T-helper 9 cell (primary cell): ENCODE measurements at places on chromosomes 12 and 14.

- no peak for DNase-seq
These were observed 142.7 kb downstream of the TBX5 start for GRCh38 chr12:114263056-114263805.

DNA sequence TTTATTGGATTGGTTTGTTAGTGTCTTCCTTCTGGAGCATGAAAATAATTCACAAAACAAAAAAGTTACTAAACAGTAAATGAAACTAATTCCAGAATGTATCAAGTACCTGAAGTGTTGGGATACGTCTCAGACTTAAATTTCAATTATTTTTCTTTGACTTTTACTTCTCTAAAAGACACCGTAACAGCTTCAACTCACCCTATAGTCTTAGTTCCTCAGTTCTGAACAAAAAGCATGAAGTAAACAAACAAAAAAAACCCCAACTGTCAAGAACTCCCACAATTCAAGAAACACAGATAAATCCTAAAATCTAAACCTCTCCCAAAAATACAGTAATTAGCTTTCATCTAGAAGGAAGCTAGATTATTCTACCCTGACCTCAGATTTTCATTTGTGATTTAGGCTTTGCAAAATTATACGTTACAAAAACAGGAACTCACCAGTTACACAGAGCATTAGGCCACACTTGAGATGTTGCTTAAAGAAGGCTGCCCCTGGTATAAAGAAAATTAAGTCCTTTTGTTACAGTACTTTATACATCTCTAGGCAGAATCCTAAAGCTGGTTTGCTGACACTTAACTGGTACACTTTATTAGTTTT is 10.2 kb downstream of the HEATR5A start:
- no peak for DNase-seq

GRCh38 chr14:97361958-97362357 is 564.8 kb downstream of the VRK1 start:
- DNase-seq = no peak

DNA sequence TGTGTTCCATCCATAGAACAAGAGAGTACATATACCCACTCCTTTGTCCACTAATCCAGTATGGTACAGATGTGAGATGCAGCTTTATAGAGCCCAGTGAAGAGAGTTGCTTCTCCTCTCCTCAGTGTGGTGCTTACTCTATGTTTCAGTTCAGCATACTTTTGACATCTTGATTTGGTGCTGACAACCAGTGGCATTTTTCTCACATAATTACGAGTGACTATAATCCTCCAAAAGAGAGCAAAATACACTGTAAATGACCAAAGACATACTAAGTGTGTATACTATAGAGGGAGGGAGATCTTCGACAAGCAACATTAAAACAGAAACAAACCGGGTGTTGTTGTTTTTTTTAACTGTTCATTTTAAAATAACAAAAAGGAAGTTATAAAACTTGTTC is 191.5 kb downstream of the KLHL28 start:
- no peak for DNase-seq

- no peak for DNase-seq
These were observed 42.7 kb upstream of the DCN start for GRCh38 chr12:91225316-91225715.

DNA sequence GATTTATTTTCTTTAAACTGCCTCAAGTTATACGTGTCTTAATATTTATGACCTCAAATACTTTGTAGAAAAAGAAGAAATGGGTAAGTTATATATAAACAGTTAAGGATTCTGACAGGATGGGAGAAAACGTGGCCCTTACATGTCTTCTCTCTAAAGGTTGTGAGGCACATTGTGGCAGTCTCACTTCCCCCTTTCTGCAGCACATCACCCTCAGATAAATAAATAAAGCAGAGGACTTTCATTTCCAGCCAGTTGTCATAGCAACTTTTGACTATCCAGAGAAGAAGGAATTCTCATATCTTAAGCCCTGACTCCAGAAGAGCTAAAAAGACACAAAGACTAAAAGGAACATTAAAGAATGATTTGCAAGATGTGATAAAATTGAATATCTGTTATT is 28.8 kb upstream of the CEP83 start:
- no peak for DNase-seq

GRCh38 chr12:49019120-49019430 is 499 bp upstream of the PRKAG1 start:
- DNase-seq = no peak

GRCh38 chr14:29629839-29630238 is 297.8 kb downstream of the PRKD1 start:
- no peak for DNase-seq

DNA sequence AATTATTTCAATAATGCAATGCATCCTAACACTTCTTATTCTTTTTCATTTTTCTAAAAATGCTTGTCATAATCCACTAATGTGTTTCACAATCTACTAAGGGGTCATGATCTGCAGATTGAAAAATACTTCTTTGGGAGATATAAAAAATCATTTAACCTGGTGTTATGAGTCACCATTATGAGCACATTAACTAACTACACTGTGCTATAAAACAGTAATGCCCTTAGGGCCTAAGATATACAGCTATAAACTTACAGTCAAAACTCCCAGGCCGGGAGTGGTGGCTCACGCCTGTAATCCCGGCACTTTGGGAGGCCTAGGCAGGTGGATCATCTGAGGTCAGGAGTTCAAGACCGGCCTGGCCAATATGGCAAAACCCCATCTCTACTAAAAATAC is 14.2 kb downstream of the ATXN2 start:
- no peak for DNase-seq

DNA sequence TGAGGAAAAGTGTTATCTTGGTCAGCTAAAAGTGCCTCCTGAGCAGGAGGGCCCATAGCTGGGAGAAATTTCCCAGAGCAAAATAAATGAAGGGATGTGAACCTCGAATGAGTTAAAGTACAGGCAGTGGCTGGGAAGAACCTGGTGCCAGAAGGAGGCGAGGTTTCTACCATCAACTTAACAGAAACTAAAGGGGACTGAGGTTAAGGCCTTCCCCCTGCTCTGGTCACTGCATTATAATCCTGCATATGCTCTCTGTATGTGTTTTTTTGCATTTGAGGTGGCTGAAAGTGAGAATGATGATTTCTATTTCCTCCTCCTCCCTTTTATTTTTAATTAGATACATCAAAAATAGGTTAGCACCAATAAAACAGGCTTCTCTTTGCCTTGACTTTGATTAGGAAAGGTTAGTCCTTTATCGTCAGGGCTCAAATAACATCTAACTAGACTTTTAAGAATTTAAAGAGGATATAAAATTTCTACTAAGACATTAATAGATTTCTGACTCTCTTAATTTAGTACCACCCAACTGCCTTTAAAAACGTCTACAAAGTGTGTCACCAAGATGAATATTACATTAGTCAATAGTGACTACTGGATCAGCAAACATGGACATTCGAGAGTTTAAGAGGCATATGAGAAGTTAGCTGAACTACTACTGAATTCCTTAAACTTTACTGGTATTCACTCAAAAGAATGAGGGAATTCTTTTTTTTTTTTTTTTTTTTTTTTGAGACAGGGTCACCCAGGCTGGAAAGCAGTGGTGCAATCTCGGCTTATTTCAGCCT is 49.2 kb downstream of the GALNT4 start:
- no peak for DNase-seq

DNA sequence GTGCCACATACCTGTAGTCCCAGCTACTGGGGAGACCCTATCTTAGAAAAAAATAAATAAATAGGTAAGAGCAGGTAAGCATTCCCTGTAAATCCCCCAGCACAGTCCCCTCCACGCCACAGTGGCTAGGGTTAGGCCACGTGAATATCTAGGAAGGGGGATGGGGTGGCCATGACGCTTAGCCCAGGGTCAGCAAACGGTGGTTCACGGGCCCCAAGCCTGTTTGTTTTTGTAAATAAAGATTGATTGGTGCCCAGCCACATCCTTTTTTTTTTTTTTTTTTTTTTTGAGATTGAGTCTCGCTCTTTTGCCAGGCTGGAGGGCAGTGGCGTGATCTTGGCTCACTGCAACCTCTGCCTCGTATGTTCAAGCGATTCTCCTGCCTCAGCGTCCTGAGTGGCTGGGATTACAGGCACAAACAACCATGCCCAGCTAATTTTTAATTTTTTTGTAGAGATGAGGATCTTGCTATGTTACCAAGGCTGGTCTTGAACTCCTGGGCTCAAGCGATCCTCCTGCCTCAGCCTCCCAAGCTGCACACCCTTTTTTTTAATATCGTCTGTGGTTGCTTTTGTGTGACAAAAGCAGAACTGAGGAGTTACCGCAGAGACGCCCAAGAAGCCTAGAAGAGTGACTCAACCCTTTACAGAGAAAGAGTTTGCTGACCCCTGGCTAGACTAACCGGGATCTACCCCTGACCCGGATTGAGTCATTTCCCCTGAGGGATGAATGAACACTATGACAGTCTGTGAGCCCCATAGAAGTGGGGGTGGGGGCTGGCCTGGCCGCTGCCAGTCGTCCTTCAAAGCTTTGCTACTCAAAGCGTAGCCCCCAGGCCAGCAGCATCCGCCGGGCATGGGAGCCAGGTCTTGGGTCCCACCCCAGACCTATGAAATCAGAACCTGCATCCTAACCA is 113.7 kb upstream of the NCOR2 start:
- DNase-seq = no peak

DNA sequence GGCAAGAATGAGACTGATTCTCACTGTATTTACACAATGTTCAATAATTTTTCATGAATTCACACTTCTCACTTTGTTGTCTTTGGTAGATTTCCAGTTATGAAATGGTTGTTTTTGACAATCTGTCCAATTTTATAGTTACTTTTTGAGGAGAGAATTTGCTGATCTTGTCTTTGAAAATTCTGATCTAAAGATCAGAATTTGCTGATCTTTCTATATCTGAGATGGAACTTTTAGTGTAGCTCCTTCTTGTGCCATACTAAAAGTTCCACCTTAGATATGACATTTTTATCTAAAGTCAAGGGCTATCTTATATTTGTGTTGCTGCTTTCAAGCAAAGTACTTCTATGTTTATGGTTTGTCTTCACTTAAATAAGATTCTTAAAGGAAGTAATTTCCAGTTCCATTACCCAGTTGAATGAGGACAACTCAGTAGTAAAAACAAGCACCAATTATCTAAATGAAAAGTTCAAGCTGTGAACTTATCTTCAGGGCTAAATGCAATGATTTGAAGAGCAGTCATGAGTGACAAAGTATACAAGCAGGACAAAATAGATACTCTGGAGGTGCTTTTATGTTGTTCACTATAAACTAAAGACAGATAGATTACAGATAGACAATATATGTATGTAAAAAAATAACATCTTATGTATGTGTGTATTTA is 76.4 kb upstream of the FOXG1 start:
- no peak for DNase-seq

DNA sequence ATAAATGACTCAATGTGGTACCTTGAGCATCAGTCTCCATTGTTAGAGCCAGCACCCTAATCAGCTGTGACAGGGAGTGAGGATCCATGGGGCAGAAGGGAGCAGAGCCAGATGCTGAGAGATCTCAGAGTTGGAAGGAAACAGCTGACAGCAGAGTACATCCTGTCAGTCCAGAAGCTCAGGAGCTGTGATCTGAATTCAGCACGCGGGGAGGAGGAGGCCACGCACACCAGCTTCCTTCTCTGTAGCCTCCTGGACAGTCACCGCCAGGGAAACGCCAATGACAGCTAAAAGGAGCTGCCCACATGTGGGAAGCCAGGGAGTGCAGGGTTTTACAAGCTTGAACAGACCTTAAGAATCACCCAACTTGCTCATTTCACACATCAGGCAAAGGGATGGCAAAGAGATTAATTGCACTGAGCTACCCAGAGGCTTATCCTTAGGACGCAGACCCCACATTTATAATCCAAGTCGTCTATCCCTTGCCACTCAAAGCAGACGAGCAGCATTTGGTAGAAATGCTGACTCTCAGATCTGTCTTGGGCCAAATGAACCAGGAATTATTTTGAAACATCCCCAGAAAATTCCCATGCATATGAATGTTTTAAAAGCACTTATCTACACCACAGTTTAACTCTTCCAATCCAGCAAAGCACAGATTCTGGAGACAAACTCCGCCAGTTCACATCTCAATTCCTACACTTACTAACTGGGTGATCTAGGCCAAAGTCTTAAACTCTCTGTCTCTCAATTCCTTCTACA is 322.6 kb upstream of the TMTC1 start:
- no peak for DNase-seq

GRCh38 chr12:86660488-86661147 is 404.4 kb upstream of the MGAT4C start:
- no peak for DNase-seq

GRCh38 chr14:84399296-84399910 is 1130.5 kb upstream of the FLRT2 start:
- DNase-seq = no peak

- no peak for DNase-seq
These were observed 33.4 kb upstream of the SMOC1 start for GRCh38 chr14:69845787-69846186.

DNA sequence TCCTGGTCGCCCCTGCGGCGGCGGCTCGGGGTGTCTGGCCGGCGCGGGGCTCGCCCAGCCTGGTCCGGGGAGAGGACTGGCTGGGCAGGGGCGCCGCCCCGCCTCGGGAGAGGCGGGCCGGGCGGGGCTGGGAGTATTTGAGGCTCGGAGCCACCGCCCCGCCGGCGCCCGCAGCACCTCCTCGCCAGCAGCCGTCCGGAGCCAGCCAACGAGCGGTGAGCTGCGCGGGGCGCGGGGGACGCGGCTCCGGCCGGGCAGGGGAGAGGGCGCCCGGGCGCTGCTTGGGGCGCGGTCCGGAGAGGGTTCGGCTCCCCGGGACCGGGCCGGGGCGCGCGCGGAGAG is at the start of gene LGALS3:
TSS of gene LGALS3 (plus strand) at position 167 of the 342 bp plus-strand sequence. CDS start 8,122 bp downstream, outside the sequence.
- peak; percentile 29 for DNase-seq

GRCh38 chr12:5746036-5746908 is 198.8 kb downstream of the ANO2 start:
- no peak for DNase-seq

GRCh38 chr14:99136401-99136800 is 135.6 kb downstream of the BCL11B start:
- DNase-seq = no peak

DNA sequence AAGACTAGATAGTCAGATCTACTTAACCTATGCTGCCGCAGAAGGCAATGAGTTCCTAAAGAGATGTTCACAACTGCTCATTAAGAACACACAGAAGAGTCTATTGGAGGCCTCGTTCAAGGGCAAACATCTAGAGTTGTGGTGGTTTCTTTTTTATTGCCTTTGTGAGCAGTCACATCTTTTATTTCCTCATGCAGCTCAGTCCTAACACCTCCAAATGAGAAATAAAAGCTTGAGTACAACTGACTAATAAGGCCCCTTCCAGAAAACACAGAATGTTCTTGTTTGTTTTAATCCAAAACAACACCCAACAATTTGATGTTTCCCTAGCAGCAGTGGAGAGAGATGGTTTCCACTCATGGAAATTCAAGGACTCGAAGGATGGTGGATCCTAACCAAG is 123.5 kb upstream of the NOS1 start:
- no peak for DNase-seq

GRCh38 chr12:94807951-94808350 is 157.6 kb upstream of the TMCC3 start:
- no peak for DNase-seq

- no peak for DNase-seq
These were observed 898.4 kb downstream of the SLC16A7 start for GRCh38 chr12:60494244-60494643.
